ENCODE measurements at places on chromosomes 7 and 10. TPM values are rescaled to one million over a fixed set of nuclear protein-coding genes. Genes with fewer than 3 reads are reported as not detected.

CLDN12 gene
- 42.5 TPM for total RNA-seq

FIGNL1 gene
- total RNA-seq = 36.3 TPM

DNA sequence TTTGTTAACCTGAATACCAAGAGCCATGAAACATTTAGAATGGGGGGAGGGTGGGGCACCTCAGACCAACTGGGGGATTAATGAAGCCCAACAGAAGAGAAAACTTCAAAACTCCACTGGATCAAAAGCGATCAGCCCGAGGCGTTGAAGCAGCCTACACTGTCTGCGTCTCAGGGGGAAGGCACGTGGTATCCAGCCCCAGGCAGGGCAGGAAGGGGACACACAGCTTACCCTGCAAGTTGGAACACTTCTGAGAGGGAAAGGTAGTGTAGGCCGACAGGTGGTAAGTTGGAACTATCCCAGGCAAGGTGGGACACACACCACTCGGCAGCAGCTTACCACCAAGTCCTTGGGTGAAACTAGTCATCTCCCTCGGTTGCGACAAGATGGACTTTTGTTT is 102.9 kb downstream of the TAX1BP1 start:
- H3K4me3 ChIP-seq = no peak overlapping the region
- no peak for DNase-seq
- no peak overlapping the region for H3K27ac ChIP-seq
- H3K4me1 ChIP-seq = no peaks in the 10 kb centered on the region
- no peaks in the 10 kb centered on the region for H3K27me3 ChIP-seq

- H3K27me3 ChIP-seq = no peaks in the 10 kb centered on the region
- H3K4me1 ChIP-seq = no peaks in the 10 kb centered on the region
- H3K27ac ChIP-seq = no peak overlapping the region
- no peaks in the 10 kb centered on the region for H3K36me3 ChIP-seq
- DNase-seq = no peak
These were observed 28.9 kb downstream of the PPIF start for GRCh38 chr10:79376078-79376628.

DNA sequence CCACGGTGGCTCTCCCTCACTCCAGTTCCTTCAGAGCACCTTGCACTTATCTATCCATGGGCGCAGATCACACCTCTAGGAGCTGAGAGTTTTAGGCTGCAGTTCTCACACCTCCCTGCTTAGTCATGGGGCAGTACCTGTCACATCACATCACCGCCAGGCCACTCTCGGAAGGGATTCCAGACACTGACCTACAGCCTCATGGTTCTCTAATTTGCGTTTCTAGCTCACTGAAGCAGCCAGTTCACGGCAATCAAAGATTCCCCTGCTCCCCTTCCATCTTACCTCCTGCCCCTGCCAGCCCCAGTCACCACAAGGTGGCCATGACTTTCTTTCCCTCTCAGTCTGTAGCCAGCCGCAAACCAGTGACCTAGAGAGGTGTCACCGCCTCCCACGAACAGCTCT is 34.2 kb downstream of the ADRB1 start:
- peaks cover 8% of the 10 kb centered on the region for H3K36me3 ChIP-seq
- H3K27me3 ChIP-seq = no peaks in the 10 kb centered on the region
- DNase-seq = no peak
- peaks cover 26% of the 10 kb centered on the region for H3K4me1 ChIP-seq
- H3K27ac ChIP-seq = no peak overlapping the region
- H3K4me3 ChIP-seq = no peak overlapping the region

GRCh38 chr7:19772306-19772705 is 1.1 kb downstream of the TMEM196 start:
- H3K4me3 ChIP-seq = peak overlapping the region; percentile 74
- peaks cover 16% of the 10 kb centered on the region for H3K4me1 ChIP-seq
- H3K27ac ChIP-seq = no peak overlapping the region

GRCh38 chr7:12788171-12788570 is 100.7 kb downstream of the ARL4A start:
- DNase-seq = no peak
- H3K27ac ChIP-seq = no peak overlapping the region
- no peaks in the 10 kb centered on the region for H3K27me3 ChIP-seq
- no peaks in the 10 kb centered on the region for H3K36me3 ChIP-seq

Measured in Calu3 (cell line).